SIG-M5 (cell line): ENCODE measurements at places on chromosomes 13 and 19.

GRCh38 chr19:51097796-51098195 lies 10.4 kb downstream of the CTU1 start:
- DNase-seq, result no peak

- DNase-seq, result no peak
Measured at GRCh38 chr13:48181482-48182145, 51.4 kb upstream of the ITM2B start.

DNA sequence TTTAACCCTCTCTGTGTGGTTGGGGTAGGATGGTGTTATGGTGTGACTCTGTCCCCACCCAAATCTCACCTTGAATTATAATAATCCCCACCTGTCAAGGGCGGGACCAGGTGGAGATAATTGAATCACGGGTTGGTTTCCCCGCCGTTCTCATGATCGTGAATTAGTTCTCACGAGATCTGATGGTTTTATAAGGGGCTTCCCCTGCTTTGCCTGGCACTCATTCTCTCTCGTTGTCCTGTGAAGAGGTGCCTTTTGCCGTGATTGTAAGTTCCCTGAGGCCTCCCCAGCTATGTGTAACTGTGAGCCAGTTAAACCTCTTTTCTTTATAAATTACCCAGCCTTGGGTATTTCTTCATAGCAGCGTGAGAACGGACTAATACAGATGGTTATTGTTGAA lies 68.8 kb downstream of the ARHGEF7 start:
- no peak for DNase-seq

- DNase-seq, result no peak
Measured at GRCh38 chr13:63088226-63088625, 1672.6 kb upstream of the PCDH20 start.

DNA sequence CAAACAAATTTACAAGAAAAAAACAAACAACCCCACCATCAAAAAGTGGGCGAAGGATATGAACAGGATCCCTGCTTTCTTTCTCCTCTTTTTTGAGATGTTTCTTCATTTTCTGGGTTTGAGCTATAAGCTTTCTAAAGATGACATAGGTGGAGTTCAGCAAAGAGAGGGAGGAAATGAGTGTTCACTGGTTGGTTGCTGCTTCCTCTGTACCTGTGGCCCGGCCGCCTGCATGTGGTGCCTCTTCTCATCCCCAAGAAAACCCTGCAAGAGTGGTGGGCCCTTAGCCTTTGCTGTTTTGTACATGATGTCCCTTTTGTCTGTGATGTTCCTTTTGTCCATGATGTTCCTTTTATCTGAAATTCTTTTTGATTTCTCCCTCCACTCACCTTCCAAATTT lies 178.4 kb upstream of the SERP2 start:
- DNase-seq, result no peak

GRCh38 chr13:98451676-98452470 lies 125.0 kb downstream of the STK24 start:
- no peak for DNase-seq
